NCI-H2029 (cell line): ENCODE measurements at places on chromosomes 12 and 14.

- DNase-seq = no peak
These were observed 35.1 kb upstream of the OTOGL start for GRCh38 chr12:80064269-80064668.

DNA sequence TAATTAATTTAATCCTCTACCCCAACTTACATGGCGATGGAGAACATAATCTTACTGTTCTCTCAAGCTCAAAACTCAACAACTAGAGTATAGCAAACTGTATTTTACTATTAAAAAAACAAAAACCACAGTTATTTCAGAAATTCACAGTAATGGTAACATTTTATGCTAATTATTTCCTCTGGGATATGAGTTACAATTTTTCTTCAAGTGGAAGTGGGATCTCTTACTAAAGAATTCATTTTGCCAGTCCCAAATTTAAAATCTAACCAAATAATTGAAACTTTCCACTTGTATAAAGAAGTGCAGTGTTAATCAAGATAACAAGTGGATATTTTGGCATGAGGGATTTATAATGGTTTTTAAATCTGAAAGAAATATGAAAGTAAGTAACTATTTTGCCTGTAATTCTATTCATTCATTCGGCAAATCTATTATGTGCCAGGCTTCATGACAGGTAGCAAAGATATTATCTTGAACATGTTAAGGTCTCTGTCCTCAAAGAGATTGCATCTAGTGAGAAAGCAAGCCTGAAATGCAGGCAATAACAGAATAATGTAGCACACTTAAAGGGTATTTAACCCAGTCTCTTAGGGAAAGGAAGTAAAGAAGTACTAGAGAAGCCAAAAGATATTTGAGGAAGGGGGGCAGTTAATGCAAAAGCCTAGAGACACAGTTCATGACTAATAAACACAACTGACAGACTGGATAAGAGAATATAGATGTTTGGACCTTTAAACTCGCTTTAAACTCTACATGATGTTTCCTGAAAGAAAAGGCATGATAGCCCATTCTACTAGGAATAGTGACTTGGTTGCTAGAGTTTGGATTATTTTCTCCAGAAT, 44.0 kb downstream of the TAOK3 start:
- DNase-seq = no peak

GRCh38 chr12:2999265-2999841, 40.2 kb downstream of the TEAD4 start:
- DNase-seq = no peak

DNA sequence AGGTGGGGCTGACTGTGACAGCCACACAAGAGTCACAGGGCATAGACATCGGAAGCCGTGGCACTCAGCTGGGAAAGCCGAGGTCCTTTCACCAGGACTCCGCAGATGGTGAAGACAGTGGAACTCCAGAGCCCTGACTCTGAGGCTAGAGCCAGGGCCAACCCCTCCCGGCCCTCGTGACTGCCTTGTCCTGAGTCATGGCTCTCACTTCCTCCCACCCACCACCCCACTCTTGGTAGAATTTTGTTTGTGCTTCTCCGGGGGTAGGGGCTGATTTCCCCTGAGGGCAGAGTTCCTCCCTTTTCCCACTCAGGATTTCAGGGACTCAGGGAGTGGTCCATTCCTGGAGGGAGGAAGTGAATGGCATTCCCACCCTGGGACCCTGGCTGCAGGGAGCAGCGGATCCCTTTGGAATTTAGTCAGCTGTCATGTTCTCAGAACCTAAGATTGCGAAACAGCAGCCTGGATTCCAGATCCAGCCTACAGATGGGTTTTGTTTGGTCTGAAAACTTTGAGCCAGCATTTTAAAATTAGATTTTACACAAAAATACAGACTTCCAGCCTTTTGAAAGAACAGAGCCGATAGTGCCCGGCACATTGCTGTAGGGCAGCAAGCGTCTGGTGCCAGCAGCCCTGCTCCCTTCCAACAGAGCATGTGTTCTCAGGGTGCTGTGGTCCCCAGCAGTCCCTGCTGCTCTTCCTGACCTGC, 50.7 kb downstream of the TPCN1 start:
- no peak for DNase-seq

DNA sequence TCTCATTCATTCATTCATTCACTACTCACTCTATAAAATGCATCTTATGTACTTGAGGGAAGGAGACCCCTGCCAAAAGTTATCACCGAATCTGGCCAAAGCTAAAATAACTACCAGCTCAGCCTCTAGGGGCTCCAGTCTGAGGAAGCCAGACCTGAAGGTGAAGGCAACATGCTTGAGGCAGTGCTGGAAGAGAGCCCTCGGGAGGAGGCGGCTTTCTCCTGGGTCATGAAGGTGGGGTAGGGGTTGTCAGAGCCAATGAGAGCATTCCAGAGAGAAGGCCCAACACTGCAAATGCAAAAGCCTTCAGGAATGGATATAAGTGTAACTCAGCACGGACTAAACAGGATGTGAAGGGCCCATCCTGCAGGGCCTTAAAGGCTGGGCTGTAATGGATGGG, 62.4 kb downstream of the GSC start:
- DNase-seq = no peak

- DNase-seq = no peak
These were observed 65.3 kb upstream of the GPR68 start for GRCh38 chr14:91309756-91310280.

DNA sequence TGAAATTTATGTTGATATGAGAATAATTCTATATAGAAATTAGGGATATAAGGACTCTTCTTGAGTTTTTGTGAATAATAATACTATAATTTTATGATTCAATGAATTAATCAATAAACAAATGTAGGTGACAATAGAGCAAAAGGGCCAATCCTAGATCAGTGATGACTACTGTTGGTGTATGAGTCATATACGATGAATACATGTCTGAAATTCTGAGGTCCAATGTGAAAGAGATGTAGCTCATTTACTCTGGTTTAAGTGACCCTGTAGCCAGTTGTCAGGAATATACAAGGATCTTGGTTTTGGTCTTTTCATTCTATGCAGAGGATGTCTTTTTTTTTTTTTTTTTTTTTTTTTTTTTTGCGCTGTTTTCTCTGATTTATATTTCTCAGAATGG, 72.1 kb upstream of the RTL1 start:
- DNase-seq = no peak

DNA sequence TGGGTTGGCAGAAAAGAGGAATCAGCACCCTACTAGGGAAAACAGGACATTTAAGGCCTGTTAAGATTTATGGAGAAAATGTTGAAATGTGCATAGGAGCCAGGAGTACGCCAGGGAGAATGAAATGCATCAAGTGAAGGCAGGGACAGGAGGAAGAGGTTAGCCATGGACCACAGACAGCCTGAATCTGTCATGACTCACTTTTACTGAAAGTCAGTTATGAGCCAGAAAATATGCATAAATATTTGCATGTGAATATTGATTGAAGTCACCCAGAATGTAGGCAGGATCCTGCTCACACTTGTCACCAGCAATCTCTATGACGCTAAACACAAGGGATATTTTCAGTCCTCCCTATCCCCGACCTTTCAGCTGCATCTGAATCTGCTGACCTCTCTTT, 25.1 kb upstream of the CDK17 start:
- DNase-seq = no peak

- DNase-seq = no peak
These were observed 8.1 kb upstream of the OR6C65 start for GRCh38 chr12:55392032-55392795.

DNA sequence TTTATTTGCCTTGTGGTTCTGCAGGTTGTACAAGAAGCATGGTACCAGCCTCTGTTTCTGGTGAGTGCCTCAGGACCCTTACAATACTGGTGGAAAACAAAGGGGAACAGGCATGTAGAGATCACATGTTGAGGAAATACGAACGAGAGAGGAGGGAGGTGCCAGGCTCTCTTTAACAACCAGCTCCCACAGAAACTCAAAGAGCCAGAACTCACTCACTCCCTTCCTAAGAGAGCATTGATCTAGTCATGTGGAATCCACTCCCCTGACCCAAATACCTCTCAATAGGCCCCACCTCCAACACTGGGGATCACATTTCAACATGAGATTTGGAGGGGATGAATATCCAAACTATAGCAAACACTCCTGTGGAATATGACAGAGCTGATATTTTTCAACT, 938.0 kb downstream of the GALC start:
- DNase-seq = no peak

- no peak for DNase-seq
These were observed 23.2 kb upstream of the MTHFD1 start for GRCh38 chr14:64364907-64365306.

GRCh38 chr12:104792570-104792969, 165.5 kb downstream of the SLC41A2 start:
- DNase-seq = no peak
